Progenitor cell of endocrine pancreas (in vitro differentiated cells): ENCODE measurements at places on chromosomes 13 and 19. TPM values are rescaled to one million over a fixed set of nuclear protein-coding genes. Genes with fewer than 3 reads are reported as not detected.

GRCh38 chr19:45280471-45280961 lies 29.4 kb downstream of the MARK4 start:
- no peak for DNase-seq

GRCh38 chr13:100523981-100524386 lies 64.6 kb downstream of the GGACT start:
- no peak for DNase-seq

CEACAM7 gene
- not detected in 2 replicates for total RNA-seq

DNA sequence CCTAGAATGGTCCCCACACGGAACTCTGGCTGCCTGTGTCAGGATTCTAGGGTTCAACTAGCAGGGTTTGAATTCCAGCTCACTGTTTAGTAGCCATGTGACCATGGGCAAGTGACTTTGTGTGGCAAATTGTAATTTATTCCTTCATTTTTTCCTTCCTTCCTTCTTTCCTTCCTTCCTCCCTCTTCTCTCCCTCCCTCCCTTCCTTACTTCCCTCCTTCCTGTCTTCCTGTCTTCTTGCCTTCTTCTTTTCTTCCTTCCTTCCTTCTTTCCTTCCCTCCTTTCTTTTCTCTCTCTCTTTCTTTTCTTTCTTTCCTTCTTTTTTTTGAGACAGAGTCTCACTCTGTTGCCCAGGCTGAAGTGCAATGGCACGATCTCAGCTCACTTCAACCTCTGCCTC lies 8.5 kb upstream of the DENND1C start:
- no peak for DNase-seq

DNA sequence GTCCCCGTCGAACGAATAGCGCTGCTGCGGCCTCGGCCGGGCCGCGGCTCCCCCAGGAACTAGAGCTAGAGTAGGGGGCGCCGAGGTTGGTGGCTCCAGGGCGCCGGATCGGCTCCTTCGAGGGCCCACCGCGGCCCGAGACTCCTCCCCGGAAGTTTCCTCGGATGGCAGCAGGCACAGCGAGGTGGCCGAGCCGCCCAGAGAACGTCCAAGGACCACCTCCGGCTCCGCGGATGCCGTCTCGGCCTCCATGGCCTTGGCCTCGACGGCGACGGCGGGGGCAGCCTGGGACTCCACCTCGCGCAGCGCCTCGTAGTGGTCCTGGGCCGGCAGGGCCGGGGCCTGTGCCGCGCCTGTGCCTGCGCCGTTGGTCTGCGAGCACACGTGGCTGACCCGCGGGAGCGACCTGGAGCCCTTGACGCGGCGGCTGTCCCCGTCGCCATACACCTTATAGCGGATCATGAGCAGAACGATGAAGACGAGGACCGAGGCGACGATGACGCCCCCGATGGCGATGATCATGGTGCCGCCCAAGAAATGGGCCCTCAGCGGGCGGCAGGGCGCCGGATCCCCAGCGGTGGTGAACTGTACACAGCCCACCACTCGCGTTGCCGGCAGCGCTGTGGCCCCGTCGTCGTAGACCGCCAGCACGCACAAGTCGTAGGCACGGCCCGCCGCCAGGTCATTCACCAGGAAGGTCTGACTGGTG lies 11.8 kb downstream of the IFNL1 start:
- no peak for DNase-seq

ZNF497 gene
- total RNA-seq: 11.7 and 13.4 TPM in 2 replicates

GRCh38 chr13:53138376-53139036 lies 109.9 kb downstream of the OLFM4 start:
- no peak for DNase-seq
